ENCODE measurements at places on chromosomes 4 and X. TPM values are rescaled to one million over a fixed set of nuclear protein-coding genes. Genes with fewer than 3 reads are reported as not detected.

DNA sequence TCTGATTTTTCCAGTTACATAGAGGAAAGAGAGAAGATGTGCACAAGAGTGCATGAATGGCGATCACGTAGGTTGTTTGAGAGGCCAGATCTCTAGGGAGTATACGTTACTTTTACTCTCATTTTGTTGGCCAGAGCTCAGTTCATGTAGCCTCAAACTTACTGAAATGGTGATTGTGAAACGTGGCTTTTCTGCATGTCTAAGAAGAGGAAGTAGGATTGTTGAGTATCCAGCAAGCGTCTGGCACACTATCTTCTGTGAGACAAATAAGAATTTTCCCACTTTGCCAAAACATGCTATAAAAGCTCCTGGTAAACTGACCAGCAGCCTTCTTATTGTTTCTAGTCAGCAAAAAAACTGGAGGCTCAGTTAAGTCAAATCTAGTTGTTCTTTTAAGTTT, 264.5 kb upstream of the EMCN start:
- no peaks in the 10 kb centered on the region for H3K4me1 ChIP-seq
- H3K27ac ChIP-seq = no peak overlapping the region
- no peaks in the 10 kb centered on the region for H3K36me3 ChIP-seq
- DNase-seq = no peak
- H3K27me3 ChIP-seq = peaks cover 2% of the 10 kb centered on the region

- no peaks in the 10 kb centered on the region for H3K4me1 ChIP-seq
- H3K27ac ChIP-seq = no peak overlapping the region
- H3K27me3 ChIP-seq = peaks cover 1% of the 10 kb centered on the region
Observed at GRCh38 chrX:3448563-3448962, 102.1 kb upstream of the MXRA5 start.

DNA sequence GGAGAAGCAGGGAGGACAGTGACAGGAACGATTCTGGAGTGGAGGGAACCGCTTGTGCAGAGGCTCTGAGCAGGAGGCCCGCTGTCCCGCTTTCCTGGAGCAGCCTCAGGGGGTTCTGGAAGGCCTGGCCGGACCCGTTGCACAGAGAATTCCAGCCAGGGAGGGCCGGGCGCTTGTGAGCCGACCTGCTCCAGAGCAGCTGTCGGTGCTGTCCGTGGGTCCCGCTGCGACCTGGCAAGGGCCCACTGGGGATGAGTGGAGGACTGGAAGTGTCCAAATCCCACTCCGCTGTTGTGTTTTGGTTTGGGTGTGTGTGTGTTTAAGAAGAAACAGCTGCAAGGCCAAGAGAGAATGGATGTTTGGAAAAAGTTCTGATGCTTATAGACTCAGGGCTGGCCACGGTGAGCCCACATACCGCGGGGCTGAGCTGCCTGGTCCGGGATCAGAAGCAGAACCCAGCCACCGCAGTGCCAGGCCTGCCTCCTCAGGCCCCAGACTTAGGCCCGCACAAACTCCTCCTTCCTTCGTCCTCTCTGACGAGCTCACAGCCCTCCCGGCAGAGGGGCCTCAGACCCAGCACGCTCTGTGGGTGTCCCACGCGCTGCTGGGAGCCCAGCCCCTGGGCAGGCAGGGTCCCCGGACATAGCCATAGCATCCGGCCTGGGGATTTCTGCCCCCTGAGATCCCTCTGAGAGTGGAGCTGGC, 73.9 kb downstream of the HTRA3 start:
- H3K36me3 ChIP-seq = no peaks in the 10 kb centered on the region
- peaks cover 3% of the 10 kb centered on the region for H3K27me3 ChIP-seq
- H3K4me1 ChIP-seq = no peaks in the 10 kb centered on the region
- H3K27ac ChIP-seq = no peak overlapping the region

GRCh38 chr4:177511611-177512010, 69.4 kb upstream of the AGA start:
- no peak overlapping the region for H3K27ac ChIP-seq
- H3K4me3 ChIP-seq = no peak overlapping the region
- H3K4me1 ChIP-seq = no peaks in the 10 kb centered on the region

DNA sequence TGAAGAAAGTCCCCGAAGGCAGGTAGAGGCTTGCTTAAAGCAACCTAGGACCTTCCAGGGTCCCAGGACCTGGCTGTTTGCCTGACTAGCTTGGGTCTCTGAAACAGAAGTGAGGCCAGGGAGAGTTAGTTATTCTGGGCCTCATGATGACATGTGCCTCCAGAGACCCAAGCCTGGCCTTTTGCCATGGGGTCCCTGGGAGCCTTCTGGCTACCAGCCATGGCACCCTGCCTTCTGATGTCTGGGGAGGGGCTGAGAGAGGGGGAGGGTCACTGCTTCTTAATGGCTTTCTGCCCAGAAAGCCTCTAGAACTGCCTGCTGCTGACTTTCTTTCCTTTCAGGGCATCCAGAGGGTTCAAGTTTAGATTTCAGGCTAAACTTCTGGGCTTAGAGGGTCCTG, 1.0 kb upstream of the STARD8 start:
- DNase-seq = no peak
- H3K4me3 ChIP-seq = no peak overlapping the region
- no peaks in the 10 kb centered on the region for H3K4me1 ChIP-seq
- H3K36me3 ChIP-seq = no peaks in the 10 kb centered on the region
- H3K27me3 ChIP-seq = peaks cover 6% of the 10 kb centered on the region

- no peak for DNase-seq
- H3K27me3 ChIP-seq = no peaks in the 10 kb centered on the region
- H3K27ac ChIP-seq = no peak overlapping the region
- no peak overlapping the region for H3K4me3 ChIP-seq
- peaks cover 54% of the 10 kb centered on the region for H3K36me3 ChIP-seq
Observed at GRCh38 chr4:150283689-150284088, 205.4 kb downstream of the DCLK2 start.

DNA sequence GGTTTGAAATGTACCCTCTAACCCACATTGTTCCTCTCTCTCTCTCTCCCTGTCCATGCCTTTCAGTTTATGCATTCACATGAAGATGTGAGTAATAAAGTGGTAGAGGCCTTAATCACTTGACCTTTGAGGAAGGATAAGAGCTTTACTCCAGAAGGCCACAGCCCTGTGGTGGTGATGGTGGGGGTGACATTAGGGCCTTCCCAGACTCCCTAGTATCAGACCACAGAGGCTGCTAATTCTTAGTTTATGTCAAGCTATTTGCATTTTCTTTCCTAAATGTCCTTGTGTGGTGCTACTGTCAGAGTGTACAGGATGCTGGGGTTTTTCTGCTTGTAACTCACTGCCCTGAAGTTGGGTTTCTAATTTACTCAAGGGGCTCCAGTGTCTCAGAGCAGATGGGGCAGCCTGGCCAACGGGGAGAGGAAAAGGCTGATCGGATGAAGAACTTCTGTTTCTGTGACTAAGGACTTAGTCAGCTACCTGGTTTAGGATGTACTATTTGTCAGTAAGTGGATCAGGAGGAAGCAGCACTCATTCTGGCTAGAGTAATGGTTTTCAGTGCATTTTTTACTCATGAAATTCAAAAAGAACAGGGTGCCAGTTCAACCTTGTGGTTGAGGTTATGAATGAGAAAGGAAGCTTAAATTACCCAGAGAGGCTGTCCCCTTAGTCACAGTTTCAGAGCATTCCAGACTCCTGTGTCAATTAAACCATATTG, 509.6 kb upstream of the DIPK2B start:
- no peaks in the 10 kb centered on the region for H3K27me3 ChIP-seq
- peak; percentile 79 for DNase-seq
- H3K36me3 ChIP-seq = no peaks in the 10 kb centered on the region
- H3K4me1 ChIP-seq = peaks cover 49% of the 10 kb centered on the region
- H3K27ac ChIP-seq = peak overlapping the region; percentile 78
- H3K4me3 ChIP-seq = peak overlapping the region; percentile 21

CHRDL1 gene
- not detected for total RNA-seq

DNA sequence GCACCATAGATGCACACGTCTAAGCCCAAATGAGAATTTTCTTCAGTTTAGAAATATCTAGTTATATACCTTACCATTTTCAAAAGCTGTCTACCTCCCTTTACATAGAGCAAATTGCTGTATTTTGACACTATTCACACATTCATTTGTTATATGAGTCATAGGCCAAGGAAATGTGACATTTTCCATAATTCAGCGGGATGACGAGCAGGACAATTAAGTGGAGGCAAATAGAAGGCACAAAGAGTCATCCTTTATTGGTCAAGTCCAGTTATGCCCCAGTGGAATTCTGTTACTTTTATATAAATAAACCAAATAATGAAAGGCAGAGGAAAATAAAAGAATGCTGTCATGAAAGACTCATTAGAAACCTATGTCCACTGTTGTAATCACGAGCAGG, 27.9 kb downstream of the FGF13 start:
- no peak overlapping the region for H3K27ac ChIP-seq
- no peak for DNase-seq
- H3K4me3 ChIP-seq = no peak overlapping the region

Measured in activated CD4-positive, alpha-beta memory T cell treated with anti-CD3 and anti-CD28 coated beads for 36 hours (primary cell).